ENCODE measurements at places on chromosomes 4 and X.

GRCh38 chr4:151561551-151562256, 152.7 kb downstream of the FHIP1A start:
- DNase-seq, result no peak

DNA sequence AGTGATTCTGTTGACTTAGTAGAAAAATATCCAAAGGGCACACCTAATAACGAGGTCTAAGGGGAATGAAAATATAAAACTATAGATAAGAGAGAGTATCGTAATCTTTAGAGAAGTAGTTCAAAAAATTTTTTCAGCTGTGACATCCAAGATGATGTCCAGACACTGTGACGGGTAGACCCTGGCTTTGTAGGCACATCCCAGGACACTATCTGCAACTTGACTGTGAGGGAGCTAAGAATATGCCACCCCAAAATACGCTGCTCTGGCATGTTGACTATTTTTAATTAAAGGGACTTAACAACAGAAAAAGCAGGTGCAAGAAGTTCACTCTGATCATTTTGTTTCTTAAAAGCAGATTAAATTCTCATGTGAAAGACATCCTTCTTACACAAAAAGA, 89.5 kb downstream of the CLCN4 start:
- no peak for DNase-seq

GRCh38 chrX:110125446-110126162, 122.7 kb downstream of the TMEM164 start:
- DNase-seq, result no peak

DNA sequence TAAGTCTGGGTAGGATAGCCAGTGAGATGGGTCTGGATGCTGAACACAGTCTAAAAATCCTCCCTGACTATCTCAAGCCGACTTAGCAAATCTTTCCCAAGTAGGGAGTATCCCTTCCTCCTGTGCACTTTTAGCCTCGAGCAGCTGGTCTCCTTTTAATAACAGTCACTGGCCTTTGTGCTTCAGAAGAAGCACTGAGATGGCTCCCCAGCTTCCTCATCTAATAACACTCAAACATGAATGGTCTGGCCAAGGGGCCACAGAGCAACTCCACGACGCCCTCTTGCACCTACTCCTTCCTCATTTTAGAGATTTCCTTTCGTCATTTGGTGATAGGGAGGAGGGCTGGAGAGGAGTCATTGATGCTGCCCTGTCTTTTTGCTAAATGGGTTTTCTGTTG, 78.8 kb upstream of the TMEM150C start:
- DNase-seq, result no peak

- DNase-seq, result no peak
Observed at GRCh38 chr4:127856813-127857447, 23.8 kb upstream of the PLK4 start.

DNA sequence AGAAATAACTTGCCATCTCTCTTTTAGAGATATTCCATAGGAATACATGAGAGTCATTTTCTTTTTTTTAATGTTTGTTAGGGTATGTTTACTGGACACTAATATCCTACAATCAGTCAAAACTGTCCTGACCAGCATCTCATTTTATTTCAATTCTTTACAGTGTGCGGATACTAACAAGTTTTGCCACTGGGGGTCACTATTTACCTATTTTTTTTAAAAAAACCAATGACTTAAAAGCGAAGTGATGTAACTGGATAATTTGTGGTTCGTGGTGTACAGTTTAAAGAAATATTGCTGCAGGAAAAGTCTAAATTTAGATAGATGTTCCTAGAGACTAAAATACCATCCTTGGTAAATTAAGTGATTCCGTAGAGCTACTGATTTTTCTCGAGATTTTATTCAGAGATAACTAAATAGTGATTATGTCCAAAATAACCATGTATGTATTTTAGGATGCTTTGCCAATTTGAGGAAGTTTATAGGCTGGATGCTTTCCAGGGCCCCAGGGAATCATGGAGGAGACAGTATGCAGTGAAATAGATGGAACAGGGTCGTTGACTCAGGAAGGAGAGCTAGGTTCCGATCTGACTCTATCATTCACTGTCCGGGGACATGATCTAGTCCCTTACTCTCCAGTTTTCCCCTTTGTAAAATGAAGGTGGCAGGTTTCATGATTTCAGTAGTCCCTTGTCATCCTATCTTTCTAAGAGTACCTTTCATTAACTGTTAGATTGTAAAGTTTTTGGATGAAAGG, 34.0 kb upstream of the GNPDA2 start:
- DNase-seq, result no peak

GRCh38 chr4:153393397-153393796, 48.9 kb downstream of the MND1 start:
- DNase-seq, result no peak

DNA sequence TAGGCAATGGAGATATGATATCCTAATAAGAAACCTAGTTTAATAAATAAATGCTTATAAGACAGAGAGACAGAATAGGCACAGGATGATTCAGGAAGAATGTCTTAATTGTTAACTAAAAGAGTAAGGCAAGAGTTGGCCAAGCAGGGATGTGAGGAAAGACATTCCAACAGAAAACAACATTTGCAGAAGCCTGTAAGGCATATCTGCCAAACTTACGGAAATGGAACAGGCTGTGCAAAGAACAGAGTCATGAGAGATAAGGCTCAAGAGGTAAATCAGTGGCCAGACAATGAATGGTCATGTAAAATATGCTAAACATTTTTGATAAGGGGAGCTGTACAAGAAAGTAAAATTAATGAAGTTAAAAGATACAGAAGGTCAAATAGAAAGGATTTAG, 134.9 kb downstream of the KCTD8 start:
- no peak for DNase-seq

GRCh38 chr4:151013491-151013890, 1.6 kb downstream of the LRBA start:
- DNase-seq, result no peak

- DNase-seq, result no peak
Observed at GRCh38 chr4:74366367-74366911, 1.5 kb downstream of the EREG start.

DNA sequence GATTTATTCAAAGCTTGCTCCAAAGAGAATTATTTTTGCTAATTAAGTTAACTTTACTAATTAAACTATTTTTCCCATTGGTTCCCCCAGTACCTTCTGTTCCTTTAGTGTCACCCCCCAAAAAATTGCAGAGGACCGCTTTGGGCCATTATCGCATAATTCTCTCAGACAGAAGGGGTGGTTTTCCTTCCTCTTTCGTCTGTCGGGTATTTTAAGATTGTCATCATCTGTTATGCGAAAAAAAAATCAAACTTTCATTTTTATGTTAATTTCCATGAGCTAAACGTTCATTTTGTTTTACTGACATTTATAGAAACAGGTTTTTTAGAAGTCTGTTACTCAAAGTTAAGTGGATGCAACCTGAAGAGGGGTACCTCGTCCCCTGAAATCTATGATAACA, 76.2 kb upstream of the DDX3X start:
- no peak for DNase-seq

DNA sequence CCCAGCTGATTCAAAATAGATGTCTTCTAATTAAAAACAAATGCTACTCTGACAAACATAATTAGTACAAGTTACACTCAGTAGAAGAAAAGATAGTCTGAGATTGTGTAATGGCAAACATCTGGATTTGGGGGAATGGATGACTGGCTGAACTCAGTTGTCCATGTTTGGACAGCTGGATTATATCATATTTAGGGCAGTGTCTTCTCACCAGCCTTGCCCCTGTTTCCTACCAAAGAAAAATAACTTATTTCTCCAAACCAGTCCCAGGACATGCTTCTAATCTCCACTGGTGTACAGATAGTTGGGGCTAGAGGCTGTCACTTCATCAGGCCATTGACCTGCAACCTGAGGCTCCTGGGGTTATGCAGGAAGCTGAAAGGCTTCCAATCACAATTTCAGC, 237.3 kb downstream of the USP46 start:
- DNase-seq, result no peak

- DNase-seq, result no peak
Observed at GRCh38 chr4:2572076-2572475, 35.6 kb downstream of the FAM193A start.

DNA sequence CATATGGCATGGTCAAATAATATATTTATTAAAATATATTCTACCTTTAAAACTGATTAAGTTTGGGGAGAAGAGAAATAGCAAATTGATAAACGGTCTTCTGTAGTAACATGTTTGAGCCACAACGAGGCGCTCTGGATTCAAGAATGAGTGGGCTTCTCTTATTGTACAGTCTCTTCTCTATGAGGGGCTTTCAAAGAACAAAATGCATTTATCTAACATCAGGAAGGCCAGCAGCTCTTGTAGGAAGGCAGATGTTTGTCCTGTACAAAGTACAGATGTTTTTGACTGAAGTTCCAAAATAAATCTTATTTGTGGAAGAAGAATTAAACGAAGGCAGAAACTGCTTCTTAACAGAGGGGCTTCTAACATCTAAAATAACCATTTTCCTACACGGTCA, 153.6 kb downstream of the RASL11B start:
- DNase-seq, result peak; percentile 6

DNA sequence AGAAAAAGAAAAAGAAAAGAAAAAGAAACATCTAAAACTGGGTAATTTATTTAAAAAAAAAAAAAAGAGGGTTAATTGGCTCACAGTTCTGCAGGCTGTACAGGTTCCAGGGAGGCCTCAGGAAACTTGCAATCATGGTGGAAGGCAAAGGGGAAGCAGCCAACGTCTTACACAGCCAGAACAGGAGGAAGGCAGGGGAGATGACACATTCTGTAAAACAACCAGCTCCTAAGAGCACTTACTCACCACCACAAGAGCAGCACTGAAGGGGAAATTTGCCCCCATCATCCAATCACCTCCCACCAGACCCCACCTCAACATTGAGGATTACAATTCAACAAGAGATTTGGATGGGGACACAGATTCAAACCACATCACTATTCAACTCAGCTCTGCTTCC, 36.8 kb upstream of the TMEM184C start:
- no peak for DNase-seq
